Stimulated activated CD8-positive, alpha-beta memory T cell treated with anti-CD3 and anti-CD28 coated beads, Interleukin-4, amount 100 ng/mL, for 1 hour (primary cell): ENCODE measurements at places on chromosomes 16 and 17.

- DNase-seq = no peak
These were observed 27.1 kb downstream of the TBC1D3B start for GRCh38 chr17:36149296-36149820.

DNA sequence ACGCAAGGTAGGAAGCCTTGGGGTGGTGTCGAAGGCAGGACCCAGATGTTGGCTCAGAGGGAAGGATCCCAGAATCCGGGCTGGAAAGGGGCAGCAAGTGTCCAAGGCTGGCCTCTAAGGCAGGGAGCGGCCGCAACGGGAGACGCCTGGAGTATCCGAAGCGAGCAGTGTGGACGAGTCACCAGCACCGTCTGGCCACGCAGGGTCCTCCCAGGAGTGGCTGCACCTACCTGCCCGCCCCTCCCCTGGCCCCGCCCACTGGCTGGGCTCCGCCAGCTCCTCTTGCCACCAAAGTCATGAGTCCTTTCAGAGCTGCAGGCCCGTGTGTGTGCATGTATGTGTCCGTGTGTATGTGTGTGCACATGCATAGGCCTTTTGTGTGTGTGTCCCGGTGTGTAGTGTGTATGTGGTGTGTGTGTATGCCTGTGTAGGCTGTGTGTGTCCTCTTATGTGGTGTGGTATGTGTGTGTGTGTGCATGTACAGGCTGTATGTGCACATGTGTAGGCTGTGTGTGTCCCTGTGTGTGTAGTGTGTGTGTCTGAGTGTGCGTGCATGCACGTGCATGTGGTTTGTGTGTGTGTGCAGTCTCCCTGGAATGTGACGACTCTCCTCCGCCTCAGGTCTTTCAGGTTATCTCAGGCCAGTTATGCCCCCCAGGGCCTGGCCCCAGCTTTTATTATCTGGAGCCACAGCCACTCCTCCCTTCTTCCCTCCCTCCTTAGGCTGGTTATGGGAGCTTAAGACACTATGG, at the start of gene PRSS8:
TSS of gene PRSS8 (minus strand) at position 193 of the 752 bp plus-strand sequence. CDS start 229 bp downstream, outside the sequence.
- no peak for DNase-seq

GRCh38 chr17:20968913-20969616, 73.7 kb downstream of the USP22 start:
- DNase-seq = no peak

DNA sequence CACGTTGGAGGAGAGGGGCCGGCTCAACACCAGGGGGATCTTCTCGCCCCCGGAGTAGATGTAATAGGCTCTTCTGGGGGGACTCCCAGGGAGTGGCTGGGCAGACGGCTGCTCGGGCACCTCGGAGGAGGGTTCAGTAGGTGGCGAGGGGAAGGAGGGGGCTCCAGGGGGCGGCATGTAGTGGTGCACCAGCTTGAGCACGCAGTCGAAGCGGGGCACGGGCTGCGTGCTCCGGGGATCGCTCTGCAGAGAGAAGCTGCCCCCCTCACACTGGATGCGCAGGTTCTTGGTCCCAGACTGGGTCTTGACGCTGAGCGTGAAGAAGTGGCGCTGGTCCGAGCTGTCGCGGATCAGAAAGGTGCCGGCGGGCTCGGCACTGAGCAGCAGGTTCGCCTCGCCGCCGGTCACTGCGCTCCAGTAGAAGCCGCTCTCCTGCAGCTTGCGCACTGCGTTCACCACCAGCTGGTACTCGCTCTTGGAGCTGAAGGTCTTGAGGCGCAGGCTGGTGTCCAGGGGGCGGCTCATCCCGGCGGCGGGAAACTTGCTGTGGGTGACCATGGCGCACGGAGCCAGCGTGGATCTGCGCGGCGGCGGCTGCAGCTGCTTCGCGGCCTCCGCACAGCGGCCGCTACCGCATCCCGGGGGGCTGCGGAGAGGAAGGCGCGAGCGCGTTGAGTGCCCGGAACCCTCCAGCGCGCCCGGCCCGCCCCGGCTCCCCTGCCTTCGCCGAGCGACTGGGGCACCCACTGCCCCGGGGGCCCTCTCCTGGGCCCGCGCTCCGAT, 1.1 kb downstream of the SOCS3 start:
- DNase-seq = no peak

GRCh38 chr17:19494961-19495806, 38.5 kb upstream of the SLC47A1 start:
- no peak for DNase-seq

GRCh38 chr16:78194948-78195347, 95.5 kb downstream of the WWOX start:
- DNase-seq = no peak

DNA sequence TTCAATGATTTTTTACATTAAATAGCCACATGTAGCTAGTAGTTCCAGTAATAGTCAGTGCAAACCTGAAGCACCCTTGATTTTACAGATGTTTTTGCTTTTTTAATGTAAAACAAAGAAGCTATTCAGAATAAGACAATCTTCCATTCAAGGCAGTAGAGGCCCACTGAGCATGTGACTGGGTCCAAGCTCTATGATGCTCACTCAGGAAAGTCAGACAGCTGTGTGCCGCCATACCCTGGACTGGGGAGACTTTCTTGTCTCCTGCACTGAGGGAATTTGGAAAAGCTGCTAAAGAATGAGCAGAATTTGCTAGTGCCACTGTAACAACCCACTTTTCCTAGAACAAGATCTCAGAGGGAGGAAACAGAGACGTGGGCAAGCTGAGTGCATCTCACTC, 11.5 kb downstream of the CENPN start:
- DNase-seq = no peak

GRCh38 chr16:49016461-49016860, 265.2 kb downstream of the CBLN1 start:
- DNase-seq = no peak

DNA sequence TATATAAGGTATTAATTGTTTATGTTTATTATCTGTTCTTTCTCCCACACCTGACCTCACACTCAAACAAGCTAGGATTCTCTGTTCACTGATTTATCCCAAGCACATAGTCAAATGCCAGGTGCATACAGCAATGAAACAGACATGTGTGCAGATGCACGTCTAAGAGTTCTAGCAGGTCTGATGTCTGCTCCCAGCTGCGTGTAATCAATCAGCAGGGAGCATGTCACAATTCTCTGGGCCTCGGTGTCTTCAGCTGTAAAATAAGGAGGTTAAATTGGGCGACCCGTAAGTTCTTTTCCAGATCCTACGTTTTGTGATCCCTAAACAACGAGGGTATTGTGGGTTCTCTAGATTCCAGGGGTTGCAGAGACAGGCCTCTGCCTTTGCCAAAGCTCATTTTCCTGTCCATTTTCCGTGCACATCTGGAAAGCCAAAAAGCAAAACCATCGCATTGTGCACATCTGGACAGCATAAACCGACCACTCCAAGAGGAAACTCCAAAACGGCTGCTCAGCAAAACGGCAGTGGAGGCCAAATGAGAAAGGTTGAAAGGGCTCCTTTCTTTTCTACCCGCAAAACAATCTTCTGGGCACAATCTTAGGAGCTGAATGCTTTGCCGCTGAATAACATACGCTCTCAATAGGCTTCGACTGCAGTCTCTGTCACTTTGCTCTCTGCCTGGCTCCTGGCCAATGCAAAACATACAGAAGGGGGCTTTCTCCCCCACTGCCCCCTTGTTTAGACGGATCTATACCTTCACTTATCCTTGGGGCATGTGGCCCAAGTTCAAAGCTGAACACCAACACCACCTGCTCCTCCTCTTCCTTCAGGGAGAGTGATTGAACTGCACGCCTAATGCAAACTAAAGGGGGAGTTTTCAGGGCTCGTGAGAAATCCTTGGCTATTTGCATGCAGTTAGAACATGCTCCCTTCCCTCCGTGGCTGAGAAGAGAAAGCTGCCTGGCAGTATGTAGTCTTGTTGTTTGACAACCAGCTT, 426.3 kb downstream of the SLC39A11 start:
- DNase-seq = no peak

DNA sequence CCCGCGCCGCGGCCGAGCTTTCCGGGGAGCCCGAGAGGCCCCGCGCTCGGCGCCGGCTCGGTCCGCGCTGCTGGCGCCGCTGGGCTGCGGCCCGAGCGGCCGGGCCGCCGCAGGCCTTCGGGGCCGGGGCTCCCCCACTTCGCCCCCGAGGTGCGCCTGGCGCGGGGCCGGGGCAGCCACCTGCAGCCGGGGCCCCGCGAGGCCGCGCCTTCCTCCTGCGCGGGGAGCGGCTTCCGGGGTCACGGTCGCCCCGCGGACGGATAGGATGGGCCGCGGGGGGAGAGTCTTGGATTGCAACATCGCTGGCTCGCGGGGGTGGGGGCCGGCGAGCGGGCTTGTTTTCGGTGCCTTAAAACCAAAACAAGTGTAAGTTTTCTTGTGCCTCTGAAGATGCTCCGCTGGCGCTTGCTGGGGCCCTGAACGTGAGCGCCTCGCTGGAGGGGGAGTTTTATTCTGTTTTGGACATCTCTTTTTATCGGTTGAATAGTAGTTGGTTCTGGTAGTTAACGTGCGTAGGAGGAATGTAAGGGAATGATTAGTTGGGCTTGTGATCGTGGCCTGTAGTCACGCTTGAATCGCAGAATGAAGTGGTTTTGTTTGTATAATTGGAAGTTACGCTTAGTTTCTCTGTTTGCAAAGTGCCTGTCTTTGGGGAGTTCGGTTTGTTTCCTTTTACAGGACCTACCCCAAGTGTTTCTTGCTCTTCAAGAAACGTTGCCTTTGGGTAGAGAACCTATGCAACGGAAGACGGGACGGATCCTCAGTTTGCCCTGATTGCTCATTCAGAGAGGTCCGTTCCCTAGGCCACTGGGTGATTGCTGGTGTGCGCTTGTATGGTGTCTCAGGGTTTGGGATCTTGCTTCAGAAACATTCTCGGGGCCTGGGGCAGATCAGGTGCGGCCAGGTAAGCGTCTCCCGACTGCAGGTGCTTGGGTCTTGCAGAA, 724 bp downstream of the UBE2I start:
- DNase-seq = no peak

DNA sequence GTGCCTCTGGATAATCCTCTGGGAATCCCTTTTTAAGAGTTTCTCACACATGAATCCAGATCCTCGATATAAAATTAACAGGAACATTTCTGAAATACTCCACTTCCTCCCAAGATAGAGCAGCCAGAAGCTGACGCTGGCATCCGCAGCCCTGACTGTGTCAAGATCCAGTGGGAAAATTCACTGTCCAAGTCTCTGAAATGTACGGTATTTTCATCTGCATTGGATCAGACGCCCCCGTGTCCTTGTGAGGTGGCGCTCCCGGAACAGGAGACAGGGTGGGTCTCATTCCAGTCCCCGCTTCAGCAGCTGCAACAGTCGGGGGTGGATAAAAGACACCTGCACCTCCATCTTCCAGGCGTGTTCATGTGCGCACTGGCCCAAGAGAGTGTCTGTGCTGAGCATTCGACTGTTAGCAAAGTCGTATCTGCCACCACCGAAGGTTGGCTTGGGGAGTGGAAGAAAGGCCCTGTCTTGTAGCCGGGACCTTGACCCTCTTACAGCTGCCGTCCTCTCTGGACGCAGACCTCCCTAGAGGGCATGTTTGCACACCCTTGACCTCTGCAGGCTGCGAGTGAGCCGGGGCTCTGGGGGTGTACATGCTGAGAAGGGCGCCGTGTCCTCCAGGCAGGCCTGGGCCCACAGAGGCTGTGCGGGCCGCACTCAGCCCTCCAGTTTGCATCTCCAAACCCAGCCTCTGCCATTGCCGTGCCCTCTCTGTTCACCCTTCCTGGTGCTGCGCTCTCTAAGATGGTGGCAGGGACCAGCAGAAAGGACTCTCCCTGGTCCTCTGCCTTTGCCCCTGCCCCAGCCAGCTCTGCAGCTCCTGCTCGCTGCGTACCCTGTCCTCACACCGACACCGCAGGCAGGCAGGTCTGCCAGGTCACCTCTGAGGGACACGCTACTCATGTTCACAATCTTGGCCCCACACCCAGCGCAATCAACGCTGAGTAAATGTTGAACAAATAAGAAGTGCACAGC, 72.0 kb upstream of the CHMP6 start:
- DNase-seq = no peak

DNA sequence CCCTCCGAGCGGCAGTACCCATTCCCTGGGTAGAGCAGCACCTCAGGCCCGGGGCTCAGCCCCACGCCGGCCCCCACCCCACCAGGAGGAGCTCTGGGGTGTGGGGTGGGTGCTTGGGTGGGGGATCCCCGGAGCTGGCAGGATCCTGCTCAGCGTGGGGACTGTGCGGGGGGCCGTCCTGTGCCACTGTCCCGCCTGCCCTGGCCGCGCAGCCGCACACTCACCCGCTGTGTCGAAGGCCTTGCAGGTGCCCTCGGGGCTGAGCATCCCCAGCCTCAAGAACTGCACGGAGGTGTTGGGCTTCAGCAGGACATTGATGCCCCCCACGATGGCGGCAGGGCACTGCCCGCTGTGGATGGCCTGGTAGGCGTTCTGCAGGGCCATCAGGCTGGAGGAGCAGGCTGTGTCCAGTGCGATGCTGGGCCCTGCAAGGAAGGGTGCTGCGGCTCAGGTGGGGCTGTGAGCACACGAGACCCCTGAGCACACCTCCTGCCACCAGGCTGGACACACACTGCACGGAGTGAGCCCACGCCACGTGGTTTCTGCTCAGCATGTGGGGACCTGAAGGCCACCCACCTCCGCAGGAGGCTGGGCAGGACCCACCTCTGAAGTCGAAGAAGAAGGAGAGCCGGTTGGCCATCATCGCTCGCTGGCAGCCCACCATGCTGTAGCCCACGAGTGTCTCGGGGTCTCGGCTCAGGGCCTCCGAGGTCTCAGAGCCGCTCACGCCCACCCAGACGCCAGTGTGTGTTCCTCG, 4.9 kb downstream of the FASN start:
- DNase-seq = no peak

- peak; percentile 71 for DNase-seq
These were observed at the start of gene KDM6B for GRCh38 chr17:7833795-7834541. Gene KDM6B (plus strand): TSS chr17:7834217. CDS start chr17:7845555, 11,338 bp downstream.

DNA sequence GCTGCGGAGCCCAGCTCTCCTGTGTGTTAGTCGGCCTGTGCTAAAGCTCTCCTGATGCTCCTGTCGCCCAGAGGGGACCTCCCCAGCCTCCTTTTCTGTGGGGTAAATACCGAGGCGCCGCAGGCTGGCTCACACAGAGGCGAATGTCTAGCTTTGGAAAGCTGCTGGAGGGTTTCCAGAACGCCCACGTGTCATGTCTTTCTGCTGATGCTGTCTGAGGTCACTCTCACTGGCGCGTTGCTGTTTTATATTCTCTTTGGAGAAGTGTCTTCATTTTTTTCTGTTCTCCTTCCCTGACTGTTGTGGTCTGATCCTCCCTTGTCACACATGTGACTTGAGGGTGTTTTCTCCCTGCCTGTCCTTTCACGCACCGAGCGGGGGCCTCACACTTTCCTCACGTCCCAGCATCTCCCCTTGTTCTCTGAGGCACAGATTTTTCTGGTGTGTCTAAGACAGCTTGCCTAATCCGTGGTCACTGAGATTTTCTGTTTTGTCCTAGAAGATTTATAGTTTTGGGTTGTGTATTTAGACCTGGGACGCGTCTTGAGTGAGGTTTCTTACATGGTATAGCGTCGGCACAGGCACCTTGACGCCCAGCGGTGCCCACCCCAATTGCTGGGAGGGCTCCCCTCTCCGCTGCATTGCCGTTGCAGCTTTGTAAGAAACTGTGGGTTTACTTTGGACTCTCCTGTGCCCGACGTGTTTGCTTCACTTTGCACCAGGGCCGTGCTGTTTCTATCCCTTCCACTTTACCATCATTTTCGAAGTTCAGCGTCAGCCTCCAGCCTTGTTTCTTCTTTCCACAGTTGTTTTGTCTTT, 92.1 kb upstream of the ZNF750 start:
- DNase-seq = no peak

GRCh38 chr16:56625943-56626654, 518 bp downstream of the MT1E start:
- no peak for DNase-seq

- DNase-seq = no peak
These were observed 19.9 kb upstream of the ZNF750 start for GRCh38 chr17:82859431-82860403.

- DNase-seq = no peak
These were observed 13.2 kb upstream of the RBFOX3 start for GRCh38 chr17:79623786-79624717.

- peak; percentile 15 for DNase-seq
These were observed at the start of gene FKBP10 for GRCh38 chr17:41812381-41813151. Gene FKBP10 (plus strand): TSS chr17:41813004. CDS start chr17:41813035, 31 bp downstream.
